ENCODE measurements at places on chromosomes 13 and 19.

- DNase-seq, result no peak
These were observed 7.8 kb upstream of the KLK14 start for GRCh38 chr19:51090471-51090870.

DNA sequence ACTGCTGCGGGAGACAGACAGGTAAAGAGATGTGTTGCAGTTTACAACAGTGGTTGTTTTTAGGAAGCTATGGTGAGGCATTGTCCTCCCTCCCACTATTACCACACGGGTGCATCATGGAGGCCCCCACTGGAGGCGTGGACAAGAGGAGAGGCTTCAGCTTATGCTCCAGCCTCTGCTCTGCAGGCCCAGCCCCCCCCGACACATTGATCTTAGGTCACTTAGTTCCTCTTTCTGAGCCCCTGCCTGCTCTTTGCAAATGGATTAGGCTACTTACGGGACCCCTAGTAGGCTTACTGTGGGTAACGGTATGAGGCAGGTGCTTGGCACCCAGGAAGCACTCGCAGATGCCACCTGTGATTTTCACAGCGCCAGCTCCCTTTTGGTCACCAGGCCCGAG lies 123.9 kb downstream of the SLC7A1 start:
- DNase-seq, result no peak

GRCh38 chr13:42984026-42984425 lies 8.0 kb downstream of the EPSTI1 start:
- no peak for DNase-seq

- DNase-seq, result no peak
These were observed 776.9 kb downstream of the GPC5 start for GRCh38 chr13:92175330-92175729.

GRCh38 chr19:35008891-35009341 lies 8.8 kb downstream of the GRAMD1A start:
- no peak for DNase-seq
